ENCODE measurements at places on chromosomes 12 and 14.
A peak's percentile ranks its signal among the peaks of the same experiment; 100 is the strongest.

DNA sequence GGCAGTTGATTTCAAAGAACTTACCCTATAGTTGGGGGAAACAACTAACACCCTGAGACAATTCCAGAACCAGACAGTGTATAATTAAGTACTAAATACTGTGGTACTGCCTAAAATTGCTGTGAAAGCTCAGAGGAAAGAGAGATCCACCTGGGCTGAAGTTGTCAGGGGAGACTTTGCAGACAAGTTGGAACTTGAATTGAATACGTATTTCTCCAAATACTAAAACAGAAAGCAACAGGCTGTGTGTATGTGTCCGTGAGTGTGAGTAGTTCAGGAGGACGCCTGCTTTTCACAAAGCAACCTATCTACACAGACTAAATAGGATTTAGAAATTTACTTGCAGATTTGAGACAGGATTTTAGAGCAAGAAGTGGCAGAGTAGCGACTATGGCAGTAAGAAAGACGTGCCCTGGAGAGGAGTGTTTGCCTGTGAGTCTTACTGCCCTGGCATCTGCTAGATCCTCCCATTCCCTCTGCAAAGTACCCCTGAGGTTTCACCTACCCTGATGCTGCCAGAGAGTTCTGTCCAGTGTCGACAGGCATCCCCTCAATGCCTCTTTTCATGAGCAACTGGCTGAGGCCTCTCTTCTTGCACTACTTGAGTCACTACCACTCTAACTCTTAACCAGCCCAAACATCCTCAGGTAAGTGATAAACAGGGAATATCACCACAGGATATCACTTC lies 37.4 kb upstream of the BMP4 start:
- DNase-seq = no peak

DNA sequence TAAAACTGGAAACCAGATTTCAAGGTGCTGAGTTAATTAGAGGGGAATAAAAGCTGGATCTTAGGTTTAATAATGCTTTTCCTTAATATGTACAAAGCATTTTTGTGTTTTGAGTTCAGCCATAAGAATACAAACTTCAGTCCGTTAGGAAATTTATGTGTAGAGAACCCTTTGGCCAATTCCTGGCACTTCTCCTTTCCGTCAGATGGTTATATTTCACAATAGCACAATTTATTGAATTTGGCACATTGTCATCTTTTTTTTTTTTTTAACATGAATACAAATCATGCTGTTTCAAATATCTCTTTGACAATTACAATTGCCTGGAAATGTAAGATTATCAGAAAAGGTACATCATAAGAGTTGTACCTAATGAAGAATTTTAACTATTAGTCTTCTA lies 56.2 kb upstream of the DDHD1 start:
- DNase-seq = no peak

DNA sequence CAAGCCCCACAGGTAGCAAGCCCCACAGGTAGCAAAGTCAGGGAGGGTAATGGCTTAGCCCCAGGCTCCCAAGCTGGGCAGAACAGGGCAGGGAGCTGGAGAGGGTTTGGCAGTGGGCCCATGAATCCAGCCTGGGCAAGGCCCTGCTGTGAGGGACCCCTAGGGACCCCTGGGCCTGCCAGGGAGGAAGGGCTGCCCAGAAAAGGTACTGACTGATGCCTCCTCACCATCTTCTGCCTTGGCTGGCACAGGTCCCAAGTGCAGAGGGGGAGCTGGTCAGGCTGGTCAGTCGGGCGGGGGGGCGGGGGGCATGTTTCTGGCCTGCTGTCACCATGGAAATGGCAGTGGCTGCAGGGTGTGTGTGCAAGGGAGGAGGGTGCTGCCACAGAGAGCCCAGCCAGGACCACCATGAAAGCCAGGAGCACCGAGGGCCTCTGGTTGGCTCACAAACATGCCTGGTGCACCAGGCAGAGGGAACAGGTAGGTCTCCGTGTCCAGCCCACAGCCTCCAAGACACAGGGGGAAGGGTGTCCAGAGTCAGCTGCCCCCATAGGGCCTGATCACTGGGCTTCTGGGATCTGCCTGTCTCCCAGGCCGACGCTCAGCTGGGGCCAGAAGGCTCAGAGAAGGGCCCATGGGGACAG lies 1.5 kb upstream of the CRIP2 start:
- DNase-seq = no peak

DNA sequence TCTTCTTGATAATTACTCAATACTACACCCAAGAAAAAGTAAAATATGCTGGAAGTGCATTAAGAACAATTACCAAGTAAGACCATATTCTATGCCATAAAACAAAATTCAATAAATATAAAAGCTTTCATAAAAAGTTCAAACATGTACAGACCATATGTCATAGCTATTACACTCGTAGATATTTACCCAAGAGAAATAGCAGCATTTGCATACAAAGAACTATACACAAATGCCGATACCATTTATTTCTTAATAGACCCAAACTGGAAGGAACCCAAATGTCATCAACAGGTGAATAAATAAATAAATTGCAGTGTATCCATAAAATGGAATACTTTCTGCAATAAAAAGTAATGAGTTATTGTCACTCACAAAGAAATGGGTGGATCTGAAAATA lies 78.3 kb upstream of the SLC16A7 start:
- DNase-seq = no peak

GRCh38 chr12:59056966-59057365 lies 136.7 kb upstream of the LRIG3 start:
- no peak for DNase-seq

DNA sequence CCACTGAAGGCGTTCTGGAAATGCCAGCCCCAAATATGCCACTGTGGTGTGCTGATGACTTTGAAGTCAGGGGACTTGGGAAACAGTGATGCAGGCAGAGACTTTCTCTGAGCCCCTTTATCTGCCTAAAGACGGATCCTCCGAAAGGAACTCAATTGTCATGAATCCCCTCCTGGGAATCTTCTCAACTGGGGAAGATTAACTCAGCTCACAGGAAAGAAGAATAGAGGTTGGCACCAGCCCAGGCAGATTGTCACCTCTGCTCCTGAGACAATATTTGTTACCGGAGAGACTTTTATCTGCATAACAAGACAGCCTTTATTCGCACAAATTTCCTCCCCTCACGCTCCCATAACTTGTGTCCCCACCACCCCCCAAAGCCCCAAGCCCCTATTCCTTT lies 414.4 kb downstream of the FUT8 start:
- no peak for DNase-seq

GRCh38 chr12:64670019-64670418 lies 59.7 kb downstream of the RASSF3 start:
- DNase-seq = no peak

DNA sequence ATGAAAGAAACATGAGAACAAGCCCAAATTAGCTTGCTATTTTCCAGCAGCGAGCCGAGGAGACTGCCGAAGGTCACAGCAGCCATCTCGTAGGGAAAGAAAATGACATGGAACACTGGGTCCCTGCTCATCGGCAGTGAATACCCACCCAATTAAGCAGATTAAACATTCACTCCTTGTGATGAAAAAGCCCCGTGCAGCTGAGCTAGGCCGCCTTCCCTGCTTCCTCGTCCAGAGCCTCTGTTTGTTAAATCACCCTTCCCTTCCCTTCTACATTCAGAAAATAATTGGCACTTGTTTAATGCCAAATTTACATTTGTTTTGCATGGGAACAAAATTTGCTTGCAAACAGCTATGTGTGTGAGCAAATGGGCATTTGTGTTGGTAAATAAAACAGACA lies 342.5 kb downstream of the RMST start:
- no peak for DNase-seq

- peak; percentile 69 for DNase-seq
These were observed 27.8 kb upstream of the GPR132 start for GRCh38 chr14:105093038-105093430.

DNA sequence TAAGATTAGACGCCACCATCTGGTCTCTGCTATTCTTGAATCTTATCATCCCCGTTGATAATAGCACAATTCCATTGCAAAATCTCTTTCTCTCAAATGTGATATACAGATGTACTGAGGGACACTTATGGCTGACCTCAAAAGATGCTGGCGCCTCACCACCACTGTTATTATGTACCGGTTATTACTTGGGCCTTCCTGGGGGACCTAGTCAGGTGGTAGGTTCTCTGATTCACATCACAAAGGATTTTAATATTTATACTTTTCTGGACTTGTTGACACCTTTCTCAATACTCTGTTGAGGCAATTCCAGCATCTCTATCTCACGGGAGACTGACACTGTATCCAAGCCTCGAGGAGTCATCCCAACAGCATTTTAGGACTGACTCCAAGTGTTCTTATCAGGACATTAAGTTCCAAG lies 21.3 kb upstream of the FAM234B start:
- DNase-seq = no peak
